ENCODE measurements at places on chromosomes 7 and 10.

- DNase-seq, result no peak
These were observed 34.4 kb downstream of the MXI1 start for GRCh38 chr10:110241841-110242240.

- no peak for DNase-seq
These were observed 85.3 kb downstream of the LARP4B start for GRCh38 chr10:846126-846685.

GRCh38 chr7:115471891-115472290 lies 550.0 kb downstream of the MDFIC start:
- peak; percentile 26 for DNase-seq

DNA sequence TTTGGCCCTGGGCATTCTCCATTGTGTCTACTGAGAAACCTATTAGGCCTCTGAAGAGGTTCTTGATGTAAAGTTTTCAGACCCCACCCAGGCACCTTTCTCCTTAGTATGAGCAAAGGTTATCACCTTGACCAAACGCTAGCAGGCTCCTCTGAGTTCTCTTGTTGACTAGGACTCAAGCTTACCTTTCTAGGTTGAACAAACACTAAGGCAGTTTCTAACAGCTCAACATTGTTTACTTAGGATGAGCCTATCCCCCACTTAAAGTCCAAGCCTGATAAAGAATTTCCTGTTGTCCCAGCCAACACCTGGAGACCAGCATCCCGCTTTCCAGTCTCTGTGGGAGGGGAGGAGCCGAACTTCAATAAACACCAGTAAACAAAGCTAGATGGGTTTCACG lies 26.3 kb upstream of the ITGB8 start:
- no peak for DNase-seq

- DNase-seq, result peak; percentile 67
These were observed 2.8 kb downstream of the AGAP3 start for GRCh38 chr7:151088856-151089699.

GRCh38 chr7:28520074-28521015 lies 108.0 kb downstream of the CREB5 start:
- no peak for DNase-seq

- DNase-seq, result no peak
These were observed 15.0 kb downstream of the HTRA1 start for GRCh38 chr10:122476333-122476695.

DNA sequence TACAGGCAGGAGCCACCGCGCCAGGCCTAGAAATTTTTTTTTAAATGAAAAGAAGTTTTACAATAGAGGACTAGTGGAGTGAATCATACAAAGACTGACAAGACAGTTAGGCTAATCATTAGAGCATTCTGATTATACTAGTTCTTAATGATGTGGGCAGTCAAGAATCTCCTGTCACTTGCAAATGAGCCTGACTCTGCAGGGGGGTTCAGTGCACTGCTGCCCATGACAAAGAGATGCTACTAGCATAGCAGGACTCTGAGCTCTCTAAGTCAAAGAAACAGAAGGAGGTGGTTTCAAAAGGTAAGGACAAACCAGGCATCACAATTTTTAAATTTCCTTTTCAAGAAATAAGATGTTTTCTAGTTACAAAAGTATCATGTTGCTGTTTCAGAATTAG lies 59.0 kb downstream of the CCDC6 start:
- no peak for DNase-seq

- DNase-seq, result no peak
These were observed 22.2 kb upstream of the TPST1 start for GRCh38 chr7:66182920-66183319.

All from EL (cell line).